ENCODE measurements at places on chromosomes 11 and 22. TPM values are rescaled to one million over a fixed set of nuclear protein-coding genes. Genes with fewer than 3 reads are reported as not detected.
A peak's percentile ranks its signal among the peaks of the same experiment; 100 is the strongest.

DNA sequence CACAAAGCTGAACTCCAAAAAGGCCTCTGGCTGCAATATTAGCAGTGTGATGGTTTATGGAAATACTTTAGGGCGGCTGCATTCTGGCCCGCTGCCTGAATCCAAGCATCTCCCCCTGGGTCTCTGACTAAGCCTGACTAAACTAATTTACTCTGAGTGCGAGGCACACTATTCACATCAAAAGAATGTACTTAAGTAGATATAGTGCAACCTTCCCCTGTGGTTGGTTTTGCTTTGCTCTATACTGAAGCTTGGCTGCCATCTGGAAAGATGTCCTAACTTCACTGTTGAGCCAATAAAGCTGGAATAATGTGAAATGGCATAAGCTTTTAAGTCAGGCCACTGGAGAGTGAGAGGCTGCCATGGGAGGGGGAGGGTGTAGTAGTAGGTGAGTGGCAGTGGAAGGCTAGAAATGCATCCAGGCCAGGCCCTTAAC, 321.6 kb downstream of the AASDHPPT start:
- no peaks in the 10 kb centered on the region for H3K4me1 ChIP-seq
- no peak overlapping the region for H3K4me3 ChIP-seq
- H3K27me3 ChIP-seq = no peaks in the 10 kb centered on the region
- DNase-seq = no peak
- H3K36me3 ChIP-seq = no peaks in the 10 kb centered on the region

DNA sequence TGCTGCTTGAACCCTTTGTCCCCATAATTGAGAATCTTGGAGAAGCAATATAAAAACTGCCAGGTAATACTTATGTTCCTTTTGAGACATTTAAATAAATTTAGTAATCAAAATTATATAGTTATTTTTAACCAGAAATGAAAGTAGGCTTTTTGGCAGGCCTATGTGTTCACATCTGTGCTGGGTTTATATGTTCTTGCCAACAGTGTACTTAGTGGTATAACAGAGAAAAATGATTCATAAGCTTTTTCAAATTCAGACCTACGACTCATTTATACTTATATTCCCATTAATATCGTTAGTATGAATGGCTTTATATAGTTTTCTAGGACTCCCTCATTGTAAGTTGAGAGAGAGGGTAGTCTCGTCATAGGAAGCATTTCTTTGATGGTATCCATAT, 79.0 kb downstream of the DDX10 start:
- H3K4me1 ChIP-seq = no peaks in the 10 kb centered on the region
- no peak overlapping the region for H3K4me3 ChIP-seq
- DNase-seq = no peak
- no peak overlapping the region for H3K27ac ChIP-seq
- H3K27me3 ChIP-seq = no peaks in the 10 kb centered on the region
- H3K36me3 ChIP-seq = no peaks in the 10 kb centered on the region

DNA sequence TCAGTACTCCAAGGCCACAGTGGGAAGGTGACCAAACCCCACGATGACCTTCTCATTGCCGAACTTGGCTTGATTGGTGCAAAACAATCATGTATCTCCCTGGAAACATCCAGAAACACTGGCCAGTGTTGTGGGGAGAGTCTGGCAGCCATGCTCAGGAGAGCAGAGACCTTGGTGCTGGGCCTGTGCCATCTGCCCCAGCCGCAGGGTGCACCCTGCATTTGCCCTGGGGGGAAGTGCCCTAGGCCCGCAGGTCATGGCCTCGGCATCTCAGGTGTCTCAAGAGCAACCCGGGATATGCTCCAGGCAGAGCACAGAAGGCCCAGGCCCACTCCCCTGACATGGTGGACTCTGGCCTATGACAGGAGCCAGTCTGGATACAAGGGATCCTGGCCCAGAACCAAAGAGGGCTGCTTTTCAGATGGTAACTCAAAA, 23.7 kb downstream of the ARVCF start:
- no peak overlapping the region for H3K4me3 ChIP-seq
- no peak for DNase-seq
- H3K27ac ChIP-seq = no peak overlapping the region
- no peaks in the 10 kb centered on the region for H3K4me1 ChIP-seq
- H3K27me3 ChIP-seq = no peaks in the 10 kb centered on the region
- no peaks in the 10 kb centered on the region for H3K36me3 ChIP-seq

DNA sequence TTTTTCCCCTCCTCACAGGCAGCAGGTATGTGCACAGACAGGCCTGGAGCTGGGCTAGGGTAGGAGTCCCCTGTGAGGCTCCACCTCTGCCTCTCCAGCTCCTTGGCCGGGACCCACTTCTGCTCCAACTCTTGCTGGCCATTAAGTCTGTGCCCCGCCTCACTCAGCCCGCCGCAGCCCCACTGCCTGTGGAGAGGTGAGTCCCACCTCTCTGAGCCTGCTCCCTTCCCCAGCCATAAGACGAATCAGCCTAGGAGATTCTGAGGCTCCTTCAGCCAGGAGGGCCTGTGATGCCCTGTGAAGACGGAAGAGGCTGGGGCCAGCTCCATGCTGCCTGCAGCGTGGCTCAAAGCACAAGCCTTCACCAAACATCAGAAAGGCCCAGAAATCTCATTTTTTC, 23.0 kb downstream of the TSKU start:
- no peaks in the 10 kb centered on the region for H3K36me3 ChIP-seq
- no peak for DNase-seq
- no peak overlapping the region for H3K4me3 ChIP-seq

DNA sequence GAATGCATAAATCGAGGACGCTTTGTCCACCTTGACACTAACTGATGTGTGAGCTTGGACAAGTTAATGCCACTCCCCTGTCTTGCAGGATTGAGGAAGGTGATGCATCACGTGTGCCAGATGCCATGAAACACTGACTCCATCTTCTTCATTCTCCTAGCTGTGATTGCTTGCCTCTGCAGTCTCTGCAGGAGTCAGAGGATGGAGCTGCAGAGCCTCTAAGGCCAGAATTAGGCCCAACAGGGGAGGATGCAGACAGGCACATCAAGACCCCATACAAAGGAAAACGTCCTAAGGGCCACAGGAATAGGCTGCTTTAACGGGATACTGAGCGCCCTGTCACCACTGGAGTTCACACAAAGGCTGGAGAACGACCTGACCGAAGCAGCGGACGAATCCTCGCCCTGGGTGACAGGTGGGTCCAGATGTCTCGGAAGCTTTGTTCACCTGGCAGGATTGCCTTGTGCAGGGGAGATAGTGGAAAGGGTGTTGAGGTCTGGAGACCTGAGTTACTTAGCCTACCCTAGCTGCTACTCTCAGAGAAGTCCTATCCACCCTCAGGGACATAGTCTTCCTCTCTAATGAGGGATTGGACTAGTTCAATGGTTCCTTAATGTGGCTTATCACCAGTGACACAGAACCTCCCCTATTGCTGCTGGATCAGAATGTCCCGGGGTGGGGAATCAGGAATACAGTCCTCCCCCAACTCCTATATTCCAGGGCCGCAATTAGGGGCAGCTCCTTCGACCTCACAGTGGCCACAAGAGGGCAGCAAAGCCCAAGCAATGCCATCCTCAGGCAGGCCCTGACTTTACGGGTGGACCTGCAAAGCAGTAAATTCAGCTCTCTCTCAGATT, 32.4 kb downstream of the DBX1 start:
- no peak overlapping the region for H3K4me3 ChIP-seq
- H3K27me3 ChIP-seq = no peaks in the 10 kb centered on the region
- H3K4me1 ChIP-seq = no peaks in the 10 kb centered on the region
- DNase-seq = peak; percentile 88
- H3K36me3 ChIP-seq = no peaks in the 10 kb centered on the region

DNA sequence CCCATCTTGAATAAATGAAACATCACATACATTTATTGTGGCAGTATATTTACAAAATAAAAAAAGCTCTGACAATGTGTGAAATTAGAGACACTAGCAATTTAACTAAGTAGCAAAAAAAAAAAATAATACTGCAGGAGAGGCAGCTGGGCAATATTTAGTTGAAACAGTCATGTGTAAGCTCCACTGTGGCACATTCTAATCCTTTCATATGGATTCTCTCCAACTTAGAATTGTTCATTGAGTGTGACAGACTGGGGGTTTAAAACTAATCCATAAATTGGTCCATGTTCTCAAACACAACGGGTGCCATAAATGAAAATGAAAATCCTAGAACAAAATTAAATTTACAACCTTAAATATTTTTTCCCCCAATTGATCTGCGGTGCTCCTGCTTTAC, 302.1 kb downstream of the CADM1 start:
- no peaks in the 10 kb centered on the region for H3K27me3 ChIP-seq
- H3K4me1 ChIP-seq = no peaks in the 10 kb centered on the region
- no peak for DNase-seq
- H3K36me3 ChIP-seq = no peaks in the 10 kb centered on the region
- no peak overlapping the region for H3K27ac ChIP-seq

- H3K27ac ChIP-seq = no peak overlapping the region
- no peak for DNase-seq
- H3K36me3 ChIP-seq = peaks cover 55% of the 10 kb centered on the region
Measured at GRCh38 chr11:65636108-65637031, 1.5 kb upstream of the SIPA1 start.

GRCh38 chr11:114366331-114367243, 33.7 kb downstream of the C11orf71 start:
- no peaks in the 10 kb centered on the region for H3K4me1 ChIP-seq
- no peaks in the 10 kb centered on the region for H3K36me3 ChIP-seq
- no peak overlapping the region for H3K4me3 ChIP-seq

DNA sequence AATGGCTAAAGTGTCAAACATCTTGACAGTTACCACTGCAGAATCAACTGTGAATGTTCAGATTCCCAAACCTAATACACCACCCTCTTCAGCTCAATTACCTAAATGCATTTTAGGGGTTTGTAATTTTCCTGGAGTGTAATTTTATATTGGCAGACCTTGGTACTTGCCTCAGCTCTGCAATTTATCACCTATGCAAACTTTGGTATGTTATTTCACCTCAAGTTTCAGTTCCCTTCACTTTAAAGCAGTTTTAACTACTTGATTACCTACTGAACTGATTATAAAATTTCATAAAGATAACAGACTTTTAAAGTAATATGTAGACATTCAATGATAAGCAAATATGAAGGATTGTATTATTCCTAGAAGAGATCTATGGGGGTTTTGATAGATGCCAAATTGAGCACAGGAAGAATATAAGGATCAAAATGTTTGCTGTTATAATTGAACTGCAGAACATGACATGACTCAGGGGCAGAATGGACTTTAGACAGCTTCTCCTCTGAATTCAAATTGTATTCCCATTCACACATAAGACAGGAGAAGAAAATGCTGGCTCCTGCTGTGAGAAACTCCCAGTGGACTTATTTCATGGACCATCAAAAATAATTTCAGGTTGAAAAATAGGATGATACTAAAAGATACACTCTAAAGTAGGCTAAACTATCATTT, 491.5 kb upstream of the LUZP2 start:
- no peaks in the 10 kb centered on the region for H3K36me3 ChIP-seq
- H3K4me3 ChIP-seq = no peak overlapping the region
- no peaks in the 10 kb centered on the region for H3K4me1 ChIP-seq
- no peak overlapping the region for H3K27ac ChIP-seq
- DNase-seq = peak; percentile 49
- no peaks in the 10 kb centered on the region for H3K27me3 ChIP-seq

DNA sequence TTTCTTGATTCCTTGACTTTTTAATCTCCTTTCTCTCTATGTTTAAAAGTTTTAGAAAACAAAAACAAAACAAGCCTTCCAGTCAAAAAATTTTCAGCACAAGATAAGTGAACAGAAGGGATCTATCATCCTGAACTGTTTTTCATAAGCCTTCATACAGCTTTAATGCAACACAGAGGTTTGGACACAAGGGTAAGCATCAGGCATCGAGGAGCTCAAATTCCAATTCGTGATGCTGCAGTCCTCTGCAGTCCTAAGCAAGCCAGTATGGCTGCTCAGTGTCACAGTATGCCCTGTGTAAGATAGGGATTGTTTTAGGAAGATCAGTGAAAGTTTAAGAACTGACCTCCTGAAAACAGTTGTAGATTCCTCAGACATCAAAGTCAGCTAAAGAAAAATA, 740.9 kb downstream of the NTM start:
- no peaks in the 10 kb centered on the region for H3K4me1 ChIP-seq
- H3K27me3 ChIP-seq = no peaks in the 10 kb centered on the region
- no peaks in the 10 kb centered on the region for H3K36me3 ChIP-seq
- no peak overlapping the region for H3K4me3 ChIP-seq

DNA sequence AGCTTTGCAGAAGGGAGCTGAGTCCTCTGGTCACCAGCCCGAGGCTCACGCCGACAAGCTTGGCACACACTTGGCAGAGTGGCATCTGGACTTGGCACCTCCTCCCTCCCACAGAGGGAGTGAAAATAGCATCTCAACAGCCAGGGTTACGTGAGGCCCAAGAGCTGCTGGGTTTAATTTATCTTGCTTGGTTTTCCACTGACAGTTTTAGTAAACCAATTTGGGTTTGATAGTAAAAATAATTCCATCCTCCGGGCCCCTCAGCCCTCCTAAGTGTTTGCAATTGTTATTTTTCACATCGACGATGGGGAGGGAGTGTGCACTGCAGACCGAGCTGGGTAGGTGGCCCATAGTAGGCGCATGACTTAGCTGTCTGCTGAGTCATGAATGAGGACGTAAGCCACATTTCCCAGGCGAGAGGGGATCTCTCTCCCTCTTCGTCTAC, 107.6 kb upstream of the ASPHD2 start:
- H3K27me3 ChIP-seq = no peaks in the 10 kb centered on the region
- DNase-seq = no peak
- H3K36me3 ChIP-seq = no peaks in the 10 kb centered on the region
- no peak overlapping the region for H3K4me3 ChIP-seq
- no peak overlapping the region for H3K27ac ChIP-seq
- H3K4me1 ChIP-seq = no peaks in the 10 kb centered on the region

DNA sequence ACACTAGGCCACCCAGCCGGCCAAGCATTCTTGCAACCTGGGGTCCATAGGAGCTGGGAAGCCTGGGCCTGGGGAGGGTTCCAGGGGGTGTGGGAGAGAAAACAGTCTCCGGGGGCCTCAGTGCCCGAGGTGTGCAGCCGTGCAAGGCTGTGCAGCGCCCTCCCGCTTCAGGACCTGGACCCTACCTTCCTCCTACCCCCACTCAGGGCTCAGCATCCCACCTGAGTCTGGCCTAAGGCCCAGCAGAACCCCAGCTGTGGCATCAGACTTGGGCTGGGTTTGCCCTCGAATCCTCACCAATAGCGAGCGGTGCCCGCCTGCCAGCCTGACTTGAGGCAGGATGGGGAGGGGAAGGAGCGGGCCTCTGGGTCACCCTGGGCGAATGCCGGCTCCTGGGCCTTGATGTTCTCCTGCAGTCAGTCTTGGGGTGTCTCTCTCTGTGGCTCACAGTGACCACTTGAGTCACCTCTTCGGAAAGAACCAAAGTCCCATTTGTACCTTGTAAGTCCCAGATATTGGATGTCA, 53.6 kb upstream of the PPARA start:
- DNase-seq = no peak
- H3K4me1 ChIP-seq = no peaks in the 10 kb centered on the region
- no peaks in the 10 kb centered on the region for H3K27me3 ChIP-seq
- H3K4me3 ChIP-seq = no peak overlapping the region
- no peak overlapping the region for H3K27ac ChIP-seq

- no peaks in the 10 kb centered on the region for H3K4me1 ChIP-seq
- no peak overlapping the region for H3K27ac ChIP-seq
- peak; percentile 19 for DNase-seq
- no peaks in the 10 kb centered on the region for H3K36me3 ChIP-seq
Measured at GRCh38 chr11:69166218-69167115, 10.7 kb downstream of the SMIM38 start.

MPPED2 gene
- total RNA-seq = 1.5 TPM

FUT4 gene
- total RNA-seq = 9.1 TPM

OR5B3 gene
- total RNA-seq = not detected

OR4C46 gene
- not detected for total RNA-seq

SCGB2A2 gene
- total RNA-seq = not detected

LRRC32 gene
- total RNA-seq = 29.7 TPM

PSMD13 gene
- 74.5 TPM for total RNA-seq

TECTA gene
- total RNA-seq = not detected

NUCB2 gene
- 22.3 TPM for total RNA-seq

Measured in Peyer's patch (tissue), 4 donors.